ENCODE measurements at places on chromosomes 6 and 20. TPM values are rescaled to one million over a fixed set of nuclear protein-coding genes. Genes with fewer than 3 reads are reported as not detected.
A peak's percentile ranks its signal among the peaks of the same experiment; 100 is the strongest.

DNA sequence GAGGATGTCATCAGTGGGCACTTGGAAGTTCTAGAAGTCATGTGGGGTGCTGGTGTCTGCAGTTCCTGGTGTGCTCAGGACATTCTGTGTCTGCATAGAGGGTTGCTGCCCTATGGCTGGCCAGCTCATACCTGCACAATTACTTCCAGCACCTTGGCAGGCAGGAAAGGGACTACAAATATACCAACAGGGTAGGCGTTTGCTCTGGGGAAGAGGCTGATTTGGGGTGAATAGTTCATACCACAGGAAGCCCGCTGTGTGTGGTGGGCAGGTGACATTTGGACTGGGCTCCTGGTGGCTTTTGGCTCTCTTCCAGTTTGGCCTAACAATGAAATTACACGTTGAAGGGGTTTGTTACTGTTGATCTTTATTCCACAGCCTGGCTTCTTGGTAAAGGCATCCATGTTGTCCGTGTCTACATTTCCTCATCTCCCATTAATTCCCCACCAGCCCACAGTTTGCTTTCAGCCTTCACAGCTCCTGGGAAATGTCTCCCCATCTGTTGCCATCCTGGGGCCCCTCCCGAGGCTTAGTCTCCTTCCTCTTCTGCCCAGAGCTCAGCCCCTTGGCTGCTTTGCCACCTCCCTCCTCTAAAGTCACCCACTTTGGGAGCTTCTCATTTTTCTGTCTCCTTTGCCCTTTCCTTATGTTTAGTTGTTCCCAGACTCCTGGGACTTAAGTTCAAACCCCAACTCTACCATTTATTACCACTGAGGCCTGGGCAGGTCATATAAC, 88.1 kb downstream of the RSPH3 start:
- H3K4me1 ChIP-seq, result peaks cover 29% of the 10 kb centered on the region
- peak; percentile 10 for DNase-seq
- no peaks in the 10 kb centered on the region for H3K27me3 ChIP-seq
- H3K4me3 ChIP-seq, result no peak overlapping the region
- H3K36me3 ChIP-seq, result no peaks in the 10 kb centered on the region

GRCh38 chr20:19598117-19598850, 159.8 kb upstream of the RIN2 start:
- no peaks in the 10 kb centered on the region for H3K36me3 ChIP-seq
- no peak for DNase-seq
- H3K4me3 ChIP-seq, result no peak overlapping the region

CALHM4 gene
- total RNA-seq, result not detected

GRCh38 chr6:168136622-168137021, 57.6 kb upstream of the FRMD1 start:
- H3K36me3 ChIP-seq, result no peaks in the 10 kb centered on the region
- DNase-seq, result no peak
- H3K4me1 ChIP-seq, result no peaks in the 10 kb centered on the region
- peaks cover 32% of the 10 kb centered on the region for H3K27me3 ChIP-seq
- H3K27ac ChIP-seq, result no peak overlapping the region
- no peak overlapping the region for H3K4me3 ChIP-seq

BANF2 gene
- not detected for total RNA-seq

DNA sequence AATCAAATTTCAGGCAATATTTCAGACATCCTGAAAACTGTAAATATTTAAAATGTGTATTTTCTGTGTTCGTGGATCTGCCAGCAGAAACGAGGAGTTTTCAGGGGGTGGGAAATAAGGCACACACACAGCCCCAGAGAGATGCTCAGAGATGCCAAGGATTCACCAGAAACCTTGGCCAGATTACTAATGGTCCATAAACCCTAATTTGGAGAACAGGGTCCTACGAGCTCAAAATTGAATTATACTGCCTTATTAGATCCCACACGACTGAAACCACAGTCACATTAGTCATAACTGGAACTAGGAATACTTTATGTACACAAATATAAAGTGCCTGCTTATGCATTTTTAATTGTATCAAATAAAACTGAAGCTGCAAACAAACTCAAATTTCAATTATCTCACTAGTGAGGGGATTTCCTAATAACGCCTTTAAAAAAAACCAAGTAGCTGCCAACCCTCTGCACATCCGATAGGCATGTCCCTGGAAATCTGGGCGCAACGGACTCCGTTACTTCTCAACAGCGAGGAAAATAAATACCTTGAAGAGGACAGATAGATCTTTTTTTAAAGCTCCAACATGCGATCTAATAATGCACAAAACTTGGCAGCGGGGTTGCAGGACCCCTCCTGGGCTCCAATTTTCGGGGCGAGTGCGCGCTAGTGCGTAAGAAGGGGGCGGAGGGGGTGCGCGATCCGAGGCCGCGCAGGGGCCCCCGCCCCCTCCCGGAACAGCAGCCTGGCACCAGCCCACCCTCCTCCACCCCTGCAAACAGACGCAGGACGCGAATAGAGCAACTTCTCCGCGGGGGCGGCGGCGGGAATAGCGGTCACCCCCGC, 897 bp downstream of the CHD6 start:
- no peak overlapping the region for H3K27ac ChIP-seq
- no peaks in the 10 kb centered on the region for H3K27me3 ChIP-seq
- DNase-seq, result peak; percentile 48
- no peaks in the 10 kb centered on the region for H3K36me3 ChIP-seq

DNA sequence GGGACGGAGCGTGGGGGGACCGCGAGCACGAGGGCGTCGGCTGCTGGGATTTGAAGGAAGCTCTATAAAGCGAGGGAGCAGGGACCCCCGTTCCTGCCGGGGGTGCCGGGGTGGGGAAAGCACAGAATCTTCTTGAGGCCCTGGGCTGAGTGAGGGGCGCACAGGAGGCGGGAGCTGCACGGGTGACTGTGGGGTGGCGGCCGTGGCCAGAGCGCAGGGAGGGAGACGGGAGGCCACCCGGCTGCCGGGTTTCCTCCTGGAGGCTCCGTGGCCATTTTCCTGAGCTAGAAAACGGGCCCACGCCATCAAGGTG, 385.1 kb downstream of the SMOC2 start:
- H3K4me3 ChIP-seq, result no peak overlapping the region
- H3K36me3 ChIP-seq, result no peaks in the 10 kb centered on the region
- no peak overlapping the region for H3K27ac ChIP-seq
- H3K4me1 ChIP-seq, result no peaks in the 10 kb centered on the region

SPDEF gene
- total RNA-seq, result not detected

SAMD5 gene
- not detected for total RNA-seq

Measured in T-cell (primary cell).